ENCODE measurements at places on chromosomes 2 and 18.
A peak's percentile ranks its signal among the peaks of the same experiment; 100 is the strongest.

GRCh38 chr2:219297766-219298456 lies 11.3 kb downstream of the PTPRN start:
- no peak for DNase-seq

- peak; percentile 90 for DNase-seq
Observed at GRCh38 chr2:238895891-238896600, 48.2 kb downstream of the TWIST2 start.

DNA sequence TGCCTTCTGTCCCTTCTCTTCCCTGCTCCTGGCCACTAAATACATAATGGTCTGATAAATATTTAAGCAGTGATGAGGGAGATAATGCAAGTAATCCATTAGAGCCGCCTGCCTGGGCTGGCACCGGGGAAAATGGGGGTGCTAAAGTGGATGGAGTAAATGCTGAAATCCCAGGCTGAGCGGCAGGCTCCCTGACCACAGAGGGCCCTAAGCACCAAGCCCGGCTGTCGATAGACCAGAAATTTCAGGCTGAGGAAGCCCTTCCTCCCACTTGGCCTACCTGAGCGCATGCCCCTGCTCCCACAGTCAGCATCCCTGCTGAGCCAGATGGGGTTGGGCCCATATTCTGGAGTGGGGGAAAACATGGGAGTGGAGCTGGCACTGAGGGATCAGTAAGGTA lies 197.5 kb upstream of the SKOR2 start:
- DNase-seq = no peak

DNA sequence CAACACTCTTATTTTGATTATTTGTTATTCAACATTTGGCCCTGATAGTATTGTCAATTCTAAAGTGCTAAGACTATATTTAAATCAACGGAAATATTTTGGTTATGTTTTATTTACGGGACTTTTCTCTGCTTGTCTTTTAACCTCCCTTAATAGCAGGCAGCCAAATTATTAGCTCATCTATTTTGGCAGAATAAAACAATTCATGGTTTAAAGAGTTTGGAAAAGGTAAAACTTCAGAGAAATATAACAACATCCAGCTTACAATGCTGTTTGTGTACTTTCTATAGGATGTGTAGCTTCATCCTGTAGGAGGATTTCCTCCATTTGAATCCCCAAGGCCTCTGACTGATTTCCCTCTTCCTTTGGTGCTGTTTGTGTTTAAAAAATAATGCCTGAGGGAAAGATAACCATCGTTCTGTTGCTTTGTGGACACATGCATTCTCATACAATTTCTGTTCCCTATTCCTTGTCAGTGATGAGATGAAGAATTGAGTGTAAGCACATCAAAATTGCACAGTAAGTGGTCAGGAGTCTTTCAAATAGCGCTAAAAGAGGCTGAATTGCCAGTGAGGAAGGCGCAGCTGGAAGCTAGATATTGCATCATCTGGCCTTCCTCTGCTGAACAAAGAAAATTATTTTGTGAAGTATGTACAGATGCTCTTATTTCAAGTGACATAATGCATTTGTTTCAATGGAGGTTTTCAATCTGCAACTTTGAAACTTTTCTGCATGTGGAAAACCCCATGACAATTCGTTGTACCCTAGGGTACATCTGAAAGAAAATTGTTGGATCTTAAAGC lies 80.3 kb downstream of the CD28 start:
- DNase-seq = peak; percentile 84

DNA sequence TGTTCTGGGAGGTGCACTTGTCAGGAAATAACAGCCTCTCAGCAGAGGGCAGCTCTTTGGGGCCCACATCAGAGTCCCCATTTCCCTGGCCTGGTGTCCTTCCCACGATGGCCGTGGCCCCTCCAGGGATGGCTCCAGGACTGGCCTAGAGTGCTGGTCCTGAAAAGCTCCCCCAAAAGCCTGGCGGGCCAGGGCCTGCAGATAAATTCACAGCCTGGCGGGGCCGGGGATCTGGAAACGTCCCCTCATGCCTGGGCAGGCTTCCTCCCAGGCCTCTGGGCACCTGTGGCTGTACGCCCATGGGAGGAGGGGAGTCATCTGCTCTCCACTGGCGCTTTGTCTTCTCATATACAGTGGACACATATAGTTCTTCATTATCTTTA lies 52.6 kb upstream of the HS6ST1 start:
- no peak for DNase-seq

- no peak for DNase-seq
Observed at GRCh38 chr18:54790109-54790508, 38.2 kb upstream of the RAB27B start.

- no peak for DNase-seq
Observed at GRCh38 chr2:135674453-135674852, 67.2 kb upstream of the UBXN4 start.
